ENCODE measurements at places on chromosomes 5 and 9. TPM values are rescaled to one million over a fixed set of nuclear protein-coding genes. Genes with fewer than 3 reads are reported as not detected.

DNA sequence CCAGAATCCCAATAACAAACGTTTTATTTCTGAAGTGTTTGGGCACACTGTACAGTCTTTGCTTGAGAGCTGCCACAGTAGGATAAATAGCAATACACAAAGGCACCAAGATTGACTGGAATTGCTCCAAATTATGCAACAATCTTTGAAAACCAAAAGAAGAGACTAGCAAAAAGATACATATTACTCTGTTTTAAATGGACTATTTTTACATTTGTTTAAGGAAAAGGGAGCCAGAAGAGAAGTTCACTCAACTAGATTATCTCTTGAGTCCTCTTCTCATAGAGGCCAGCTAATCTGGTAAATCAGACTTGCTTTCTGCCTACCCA, 385.0 kb upstream of the SLC30A5 start:
- DNase-seq, result no peak
- no peaks in the 10 kb centered on the region for H3K4me1 ChIP-seq
- H3K27me3 ChIP-seq, result no peaks in the 10 kb centered on the region
- H3K4me3 ChIP-seq, result no peak overlapping the region

DNA sequence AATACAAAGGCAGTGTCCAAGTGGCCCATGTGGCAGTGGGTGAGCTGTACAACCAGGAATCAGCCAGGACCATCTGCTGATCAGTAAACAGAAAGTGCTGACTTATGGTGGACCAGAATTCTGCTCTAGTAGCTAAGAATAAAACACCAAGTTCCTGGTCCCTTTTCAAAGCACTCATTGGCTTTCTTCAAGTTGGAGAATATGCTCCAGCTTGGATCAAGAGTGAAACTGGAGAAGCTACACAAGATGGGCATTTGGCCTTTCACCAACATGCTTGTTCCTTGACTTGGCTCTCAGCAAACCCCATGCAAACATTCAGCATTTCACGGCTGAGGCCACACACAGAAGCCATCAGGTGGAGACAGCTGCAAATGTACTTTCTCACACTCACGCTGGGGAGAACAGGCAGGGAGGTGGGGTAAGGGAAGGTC, 32.1 kb downstream of the MARCHF3 start:
- H3K27me3 ChIP-seq, result no peaks in the 10 kb centered on the region
- H3K4me3 ChIP-seq, result no peak overlapping the region
- no peaks in the 10 kb centered on the region for H3K36me3 ChIP-seq
- H3K4me1 ChIP-seq, result no peaks in the 10 kb centered on the region
- DNase-seq, result no peak

Gene IRF1
- 27.1 TPM for total RNA-seq

Gene SLC1A3
- total RNA-seq, result 0.24 TPM

DNA sequence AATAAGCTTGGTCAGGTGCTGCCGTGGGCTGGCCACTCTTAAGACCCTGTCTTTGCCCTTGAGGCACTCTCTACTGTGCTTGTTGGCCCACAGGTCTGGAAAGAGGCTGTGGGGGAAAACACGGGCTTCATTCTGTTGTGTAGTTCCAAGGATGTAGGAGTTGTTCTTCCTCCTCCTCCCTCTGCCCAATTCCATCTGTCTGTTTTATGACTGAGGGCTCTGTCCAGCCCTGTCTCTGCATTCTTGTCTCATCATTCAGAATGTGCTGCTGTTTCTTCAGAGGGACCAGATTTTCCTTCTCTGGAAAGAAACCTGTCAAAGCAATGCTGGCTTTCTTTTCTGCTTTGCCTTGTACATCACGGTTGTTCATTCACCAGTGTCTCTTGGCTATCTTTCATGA, 84.1 kb downstream of the MAP1B start:
- DNase-seq, result no peak
- H3K36me3 ChIP-seq, result peaks cover 34% of the 10 kb centered on the region
- no peak overlapping the region for H3K4me3 ChIP-seq
- H3K4me1 ChIP-seq, result no peaks in the 10 kb centered on the region

- H3K4me1 ChIP-seq, result no peaks in the 10 kb centered on the region
- H3K4me3 ChIP-seq, result no peak overlapping the region
- H3K27ac ChIP-seq, result no peak overlapping the region
- no peaks in the 10 kb centered on the region for H3K36me3 ChIP-seq
- peaks cover 32% of the 10 kb centered on the region for H3K27me3 ChIP-seq
- peak; percentile 32 for DNase-seq
Observed at GRCh38 chr5:158174918-158175851, 316.2 kb upstream of the CLINT1 start.

- H3K4me1 ChIP-seq, result peaks cover 11% of the 10 kb centered on the region
- no peak overlapping the region for H3K4me3 ChIP-seq
- no peak for DNase-seq
- H3K27ac ChIP-seq, result no peak overlapping the region
Observed at GRCh38 chr5:54803471-54804011, 181.9 kb downstream of the ESM1 start.

Gene SPINK4
- total RNA-seq, result not detected

GRCh38 chr5:72818866-72819534, 2.5 kb downstream of the TNPO1 start:
- DNase-seq, result peak; percentile 58
- H3K36me3 ChIP-seq, result no peaks in the 10 kb centered on the region
- H3K4me3 ChIP-seq, result peak overlapping the region; percentile 81
- H3K27ac ChIP-seq, result no peak overlapping the region
- no peaks in the 10 kb centered on the region for H3K27me3 ChIP-seq

DNA sequence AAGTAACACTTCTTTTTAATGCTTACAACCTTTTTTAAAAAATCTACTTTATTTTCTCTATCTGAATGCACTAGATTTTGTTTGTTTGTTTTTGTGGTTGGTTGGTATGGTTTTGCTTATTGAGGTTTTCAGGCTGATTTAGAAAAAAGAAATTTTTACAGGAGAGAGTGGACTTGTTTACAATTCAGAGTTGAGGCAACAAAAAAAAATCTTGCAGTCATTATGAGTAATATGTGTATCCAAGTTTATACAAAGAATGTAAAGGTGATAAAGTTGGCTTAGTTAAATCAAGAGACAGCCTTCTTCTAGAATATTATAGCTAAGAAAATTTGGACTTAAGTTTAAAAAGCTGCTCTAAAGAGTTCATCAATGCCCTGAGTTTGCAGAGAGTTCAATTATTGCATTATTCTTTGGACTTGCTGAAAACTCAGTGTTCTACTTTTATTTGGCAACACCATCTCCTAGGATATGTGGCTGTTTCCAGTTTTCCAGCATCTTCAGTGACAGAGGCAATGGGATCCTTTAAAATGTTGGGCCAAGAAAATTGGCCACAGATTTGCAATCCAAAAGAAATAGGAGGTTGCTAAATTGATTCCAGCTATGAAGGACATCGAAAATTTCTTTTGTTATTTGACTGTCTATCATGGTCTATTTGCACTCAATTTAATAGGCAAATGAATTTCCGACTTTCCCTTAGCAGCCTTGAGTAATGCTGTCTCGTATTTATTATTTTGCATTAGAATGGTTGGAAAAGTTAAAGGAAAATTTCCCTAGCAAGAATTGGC, 10.7 kb downstream of the STK32A start:
- no peak overlapping the region for H3K4me3 ChIP-seq
- H3K27ac ChIP-seq, result no peak overlapping the region
- no peaks in the 10 kb centered on the region for H3K27me3 ChIP-seq
- no peaks in the 10 kb centered on the region for H3K36me3 ChIP-seq
- no peak for DNase-seq

Gene CBY3
- not detected for total RNA-seq

Gene HNRNPH1
- total RNA-seq, result 626 TPM

GRCh38 chr5:19615661-19616060, 372.3 kb downstream of the CDH18 start:
- no peak overlapping the region for H3K27ac ChIP-seq
- H3K4me3 ChIP-seq, result no peak overlapping the region
- H3K27me3 ChIP-seq, result no peaks in the 10 kb centered on the region
- DNase-seq, result no peak
- no peaks in the 10 kb centered on the region for H3K36me3 ChIP-seq

DNA sequence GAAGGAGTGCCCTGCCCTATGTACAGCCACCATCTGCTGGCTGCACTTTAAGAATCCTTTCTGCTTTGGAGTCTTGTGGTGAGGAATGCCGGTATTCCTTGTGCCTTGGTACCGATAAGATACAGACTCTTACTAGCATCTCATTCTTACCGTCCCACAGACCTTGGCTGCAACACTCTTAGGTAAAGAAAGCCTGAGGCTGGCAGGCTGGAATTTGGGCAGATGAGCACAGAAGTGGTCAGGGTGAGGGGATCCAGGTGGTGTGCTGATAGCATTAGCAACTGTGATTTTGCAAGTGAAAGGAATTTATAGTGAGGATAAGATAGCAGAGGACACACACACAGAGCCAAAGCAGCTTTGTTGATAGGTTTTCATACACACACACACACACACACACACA, 198.1 kb downstream of the ENC1 start:
- no peaks in the 10 kb centered on the region for H3K27me3 ChIP-seq
- no peaks in the 10 kb centered on the region for H3K4me1 ChIP-seq
- H3K4me3 ChIP-seq, result no peak overlapping the region
- no peaks in the 10 kb centered on the region for H3K36me3 ChIP-seq
- H3K27ac ChIP-seq, result no peak overlapping the region
- DNase-seq, result no peak

DNA sequence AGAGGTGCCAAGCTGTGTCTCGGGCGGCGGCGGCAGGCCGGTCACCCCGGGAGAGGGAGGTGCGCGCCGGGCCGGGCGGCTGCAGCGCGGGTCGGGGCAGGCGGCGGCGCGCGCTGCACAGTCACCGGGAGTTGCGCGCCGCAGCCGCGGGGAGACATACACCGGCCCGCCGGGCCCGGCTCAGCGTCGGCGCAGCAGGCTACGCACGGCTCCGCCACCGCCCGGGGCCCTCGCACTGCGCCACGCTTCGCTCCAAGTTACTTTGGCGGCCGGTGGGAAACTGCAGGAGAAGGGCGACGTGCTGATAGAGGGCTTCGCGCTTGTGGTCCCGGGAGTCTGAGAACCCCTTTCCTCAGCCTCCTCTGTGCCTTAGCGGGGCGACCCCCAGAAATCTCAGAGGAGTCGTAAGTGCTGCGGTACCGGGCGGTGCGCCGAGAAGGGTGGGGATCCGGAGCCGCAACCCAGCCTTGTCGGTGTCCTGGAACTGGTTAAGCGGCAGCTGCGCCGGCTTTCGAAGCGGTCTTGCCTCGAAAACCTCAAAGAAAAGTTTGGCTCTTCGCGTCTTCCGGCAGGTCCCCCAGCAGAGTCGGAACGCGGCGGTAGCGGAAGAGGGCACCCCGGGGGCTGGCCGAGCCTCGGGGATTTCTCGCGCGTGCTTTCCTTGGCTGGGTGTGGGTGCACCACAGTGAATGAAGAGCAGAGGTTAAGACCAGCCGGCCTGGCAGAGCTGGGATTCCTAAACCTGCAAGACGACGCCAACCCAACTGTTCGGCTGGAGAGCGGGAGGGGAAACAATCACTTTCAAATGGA, at the start of gene EFNA5:
Gene EFNA5 (minus strand): TSS at position 6 of the 810 bp plus-strand sequence.
- peak within 1 kb of the TSS; percentile 66 for H3K4me3 ChIP-seq
- H3K27ac ChIP-seq, result peak within 1 kb of the TSS; percentile 96
- peaks cover 9% of the 10 kb centered on the region for H3K36me3 ChIP-seq
- H3K27me3 ChIP-seq, result no peaks in the 10 kb centered on the region

- H3K27me3 ChIP-seq, result no peaks in the 10 kb centered on the region
- H3K4me3 ChIP-seq, result no peak overlapping the region
- H3K4me1 ChIP-seq, result no peaks in the 10 kb centered on the region
- no peak overlapping the region for H3K27ac ChIP-seq
- H3K36me3 ChIP-seq, result no peaks in the 10 kb centered on the region
- no peak for DNase-seq
Observed at GRCh38 chr5:26024774-26025173, 1013.6 kb downstream of the CDH9 start.

DNA sequence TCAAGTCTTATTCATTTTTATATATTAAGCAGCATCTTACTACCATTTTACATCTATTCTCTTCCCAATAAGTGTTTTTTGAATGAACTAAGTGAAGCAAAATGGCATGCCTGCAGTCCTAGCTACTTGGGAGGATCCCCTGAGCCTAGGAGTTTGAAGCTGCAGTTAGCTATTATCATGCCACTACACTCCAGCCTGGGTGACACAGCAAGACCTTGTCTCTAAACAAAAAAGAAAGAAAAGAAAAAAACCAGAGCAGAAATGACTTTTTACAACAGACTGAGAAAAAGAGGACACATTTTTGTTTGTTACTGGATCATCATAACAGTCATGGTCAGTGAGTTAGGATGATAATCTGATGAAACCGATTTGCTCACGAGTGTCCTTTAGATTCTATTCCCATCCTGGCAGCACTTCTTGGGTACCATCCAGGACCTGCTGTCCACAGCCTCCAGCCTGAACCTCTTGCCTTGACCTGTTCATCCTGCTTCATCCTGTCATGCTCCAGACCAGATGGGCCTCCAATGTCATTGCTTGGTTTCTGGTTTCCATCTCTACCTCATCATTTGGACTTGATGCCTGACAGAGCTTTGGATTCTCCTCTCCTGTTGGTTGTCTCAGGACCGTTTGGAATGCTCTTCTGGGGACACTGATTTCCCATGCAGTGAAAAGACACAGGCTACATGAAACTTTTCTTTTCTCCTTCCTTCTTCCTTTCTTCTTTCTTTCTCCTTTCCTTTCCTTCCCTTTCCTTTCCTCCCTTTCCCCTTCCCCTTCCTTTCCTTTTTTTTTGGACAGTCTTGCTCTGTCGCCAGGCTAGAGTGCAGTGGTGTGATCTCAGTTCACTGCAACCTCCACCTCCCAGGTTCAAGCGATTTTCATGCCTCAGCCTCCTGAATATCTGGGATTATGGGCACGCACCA, 50.1 kb upstream of the GLRX start:
- H3K27me3 ChIP-seq, result no peaks in the 10 kb centered on the region
- no peak overlapping the region for H3K27ac ChIP-seq
- DNase-seq, result no peak
- no peaks in the 10 kb centered on the region for H3K36me3 ChIP-seq
- H3K4me1 ChIP-seq, result no peaks in the 10 kb centered on the region
- no peak overlapping the region for H3K4me3 ChIP-seq

Gene IFNA21
- not detected for total RNA-seq

- H3K27ac ChIP-seq, result no peak overlapping the region
- no peaks in the 10 kb centered on the region for H3K27me3 ChIP-seq
- H3K4me1 ChIP-seq, result no peaks in the 10 kb centered on the region
- no peak for DNase-seq
- H3K36me3 ChIP-seq, result no peaks in the 10 kb centered on the region
- no peak overlapping the region for H3K4me3 ChIP-seq
Observed at GRCh38 chr5:116382032-116382873, 192.4 kb downstream of the SEMA6A start.

DNA sequence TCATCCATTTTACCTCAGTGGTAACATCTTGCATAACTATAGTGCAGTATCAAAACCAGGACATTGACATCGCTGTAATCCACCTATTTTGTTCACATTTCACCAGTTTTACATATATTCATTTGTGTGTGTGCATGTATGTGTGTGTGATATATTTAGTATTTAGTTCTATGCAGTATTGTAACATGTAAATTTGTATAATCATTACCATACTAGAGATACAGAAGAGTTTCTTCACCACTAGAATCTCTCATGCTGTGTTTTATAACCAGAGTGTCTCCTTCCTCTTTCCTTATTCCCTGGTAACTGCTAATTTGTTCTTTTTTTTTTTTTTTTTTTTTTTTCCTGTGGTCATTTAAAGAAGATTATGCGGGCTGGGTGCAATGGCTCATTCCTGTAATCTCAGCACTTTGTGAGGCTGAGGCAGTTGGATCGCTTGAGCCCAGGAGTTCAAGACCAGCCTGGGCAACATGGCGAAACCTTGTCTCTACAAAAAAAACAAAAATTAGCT, 11.0 kb downstream of the RASA1 start:
- H3K4me1 ChIP-seq, result no peaks in the 10 kb centered on the region
- no peak for DNase-seq
- no peaks in the 10 kb centered on the region for H3K27me3 ChIP-seq
- H3K36me3 ChIP-seq, result peaks cover 4% of the 10 kb centered on the region
- H3K4me3 ChIP-seq, result no peak overlapping the region
- no peak overlapping the region for H3K27ac ChIP-seq

GRCh38 chr5:157561110-157561509, 14.5 kb downstream of the ADAM19 start:
- no peak overlapping the region for H3K4me3 ChIP-seq
- DNase-seq, result no peak
- H3K27me3 ChIP-seq, result no peaks in the 10 kb centered on the region
- 0 out of 2 replicates have a peak, but pooled peaks cover 5% of the 10 kb centered on the region for H3K36me3 ChIP-seq
